ENCODE measurements at places on chromosomes 4 and X.

- H3K27me3 ChIP-seq: no peaks in the 10 kb centered on the region
- H3K36me3 ChIP-seq: no peaks in the 10 kb centered on the region
- ATAC-seq: peak; percentile 61
- no peak overlapping the region for H3K27ac ChIP-seq
- H3K4me1 ChIP-seq: no peaks in the 10 kb centered on the region
Measured at GRCh38 chrX:115912372-115912897, 258.1 kb upstream of the AGTR2 start.

DNA sequence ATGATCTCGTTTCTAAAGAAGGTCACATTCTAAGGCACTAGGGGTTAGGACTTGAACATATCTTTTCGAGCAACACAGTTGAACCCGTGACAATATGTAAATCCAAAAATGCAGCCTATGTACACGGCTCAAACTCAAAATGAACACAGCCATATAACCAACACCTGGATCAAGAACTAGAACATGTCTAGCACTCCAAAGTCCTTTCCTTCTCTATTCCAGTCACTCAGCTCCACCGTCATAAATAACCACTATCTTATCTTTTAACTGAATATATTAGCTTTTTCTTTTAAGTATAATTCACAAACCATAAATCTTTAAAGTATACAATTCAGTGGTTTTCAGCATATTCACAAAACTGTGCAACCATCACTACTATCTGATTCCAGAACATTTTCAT is 19.4 kb upstream of the RELL1 start:
- H3K27ac ChIP-seq: no peak overlapping the region
- H3K27me3 ChIP-seq: peaks cover 19% of the 10 kb centered on the region
- ATAC-seq: no peak
- no peaks in the 10 kb centered on the region for H3K4me1 ChIP-seq
- no peak overlapping the region for H3K4me3 ChIP-seq
- H3K36me3 ChIP-seq: no peaks in the 10 kb centered on the region

GRCh38 chrX:23884427-23885024 is 23.2 kb downstream of the APOO start:
- H3K27me3 ChIP-seq: no peaks in the 10 kb centered on the region
- no peaks in the 10 kb centered on the region for H3K36me3 ChIP-seq
- H3K4me3 ChIP-seq: no peak overlapping the region

DNA sequence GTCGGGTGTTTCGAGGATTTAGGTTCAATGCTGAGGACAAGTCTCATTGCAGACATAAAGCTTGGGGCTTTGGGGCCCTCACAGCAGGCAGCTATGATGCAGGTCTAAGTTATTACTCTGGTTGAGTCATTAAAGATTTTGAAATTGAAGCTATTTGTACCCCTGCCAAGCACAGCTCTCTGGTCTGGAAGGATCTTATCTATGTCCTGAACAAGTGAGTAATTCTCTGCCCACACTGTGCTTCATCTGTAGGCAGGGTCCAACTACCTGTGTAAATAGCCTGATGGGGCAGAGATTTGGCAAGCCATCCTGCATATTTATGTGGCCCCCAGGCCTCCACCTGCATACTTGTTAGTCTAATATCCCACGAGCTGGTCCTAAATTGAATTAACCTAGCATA is 41.4 kb upstream of the MAGEA4 start:
- no peak overlapping the region for H3K4me3 ChIP-seq
- H3K36me3 ChIP-seq: no peaks in the 10 kb centered on the region
- H3K4me1 ChIP-seq: no peaks in the 10 kb centered on the region
- H3K27ac ChIP-seq: no peak overlapping the region
- H3K27me3 ChIP-seq: no peaks in the 10 kb centered on the region
- ATAC-seq: no peak

DNA sequence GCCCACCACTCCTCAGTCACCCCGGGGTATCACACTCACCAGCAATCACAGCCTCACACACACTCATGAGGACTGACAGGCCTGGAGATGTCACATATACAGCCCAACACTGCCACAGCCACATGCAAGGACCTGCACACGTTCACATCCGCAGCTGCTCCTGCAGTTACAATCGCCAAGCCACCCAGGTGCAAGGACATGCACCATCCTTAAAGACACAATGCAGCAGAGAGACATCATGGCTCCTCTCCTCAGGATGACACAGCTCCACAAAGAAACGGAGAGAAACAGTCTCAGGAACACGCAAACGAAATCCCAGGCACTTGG is 1.1 kb downstream of the PCSK1N start:
- no peak for ATAC-seq
- peaks cover 52% of the 10 kb centered on the region for H3K27me3 ChIP-seq
- peaks cover 12% of the 10 kb centered on the region for H3K4me1 ChIP-seq
- no peak overlapping the region for H3K27ac ChIP-seq

GRCh38 chr4:137463377-137464003 is 68.8 kb downstream of the PCDH18 start:
- no peaks in the 10 kb centered on the region for H3K36me3 ChIP-seq
- H3K27me3 ChIP-seq: no peaks in the 10 kb centered on the region
- no peaks in the 10 kb centered on the region for H3K4me1 ChIP-seq
- ATAC-seq: no peak
- no peak overlapping the region for H3K4me3 ChIP-seq

DNA sequence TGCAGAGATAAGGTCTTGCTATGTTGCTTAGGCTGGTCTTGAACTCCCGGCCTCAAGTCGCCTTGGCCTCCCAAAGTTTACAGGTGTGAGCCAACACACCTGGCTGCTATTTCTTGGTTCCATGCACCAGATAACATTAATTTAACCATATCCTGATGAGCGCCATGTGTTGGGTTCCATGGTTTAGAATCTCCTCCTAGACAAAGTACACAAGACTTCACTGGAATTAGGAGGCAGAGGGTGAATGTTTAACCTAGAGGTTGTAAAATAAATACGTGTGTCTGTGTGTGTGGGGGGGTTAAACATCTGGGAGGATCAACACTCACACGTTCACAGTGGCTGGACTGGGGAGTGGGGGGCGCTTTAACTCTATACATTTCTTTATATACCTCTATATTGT is 32.4 kb upstream of the SORCS2 start:
- no peaks in the 10 kb centered on the region for H3K4me1 ChIP-seq
- no peak overlapping the region for H3K4me3 ChIP-seq
- no peaks in the 10 kb centered on the region for H3K36me3 ChIP-seq
- H3K27me3 ChIP-seq: peaks cover 54% of the 10 kb centered on the region
- H3K27ac ChIP-seq: no peak overlapping the region

- ATAC-seq: no peak
- peaks cover 19% of the 10 kb centered on the region for H3K27me3 ChIP-seq
- no peaks in the 10 kb centered on the region for H3K36me3 ChIP-seq
- H3K4me3 ChIP-seq: no peak overlapping the region
- H3K4me1 ChIP-seq: no peaks in the 10 kb centered on the region
- H3K27ac ChIP-seq: no peak overlapping the region
Measured at GRCh38 chr4:104890598-104891275, 255.9 kb upstream of the TET2 start.

DNA sequence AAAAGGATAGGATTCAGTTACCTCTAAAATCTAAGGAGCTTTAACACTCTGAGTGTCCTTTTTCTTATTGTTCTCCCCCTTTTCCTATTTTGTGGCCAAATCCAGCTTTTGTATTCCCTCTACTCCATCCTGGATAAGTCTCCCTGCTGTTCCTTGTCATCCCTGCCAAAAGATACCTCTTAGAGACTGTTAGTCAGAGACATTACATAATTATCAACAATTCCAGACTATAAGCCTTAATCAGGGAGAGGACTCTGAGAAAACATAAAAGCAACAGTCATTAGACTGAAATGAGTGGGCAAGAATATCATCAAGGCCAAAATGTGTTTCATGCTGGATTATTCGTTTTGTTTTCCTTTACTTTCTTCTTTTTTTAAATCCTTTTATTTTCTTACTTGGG is 206.9 kb downstream of the FAM47B start:
- H3K4me1 ChIP-seq: no peaks in the 10 kb centered on the region
- no peaks in the 10 kb centered on the region for H3K27me3 ChIP-seq
- H3K36me3 ChIP-seq: no peaks in the 10 kb centered on the region
- no peak overlapping the region for H3K4me3 ChIP-seq
